Stimulated activated CD4-positive, alpha-beta T cell treated with anti-CD3 and anti-CD28 coated beads, Interleukin-15, amount 100 ng/mL, for 24 hours (primary cell): ENCODE measurements at places on chromosomes 1 and 21.

DNA sequence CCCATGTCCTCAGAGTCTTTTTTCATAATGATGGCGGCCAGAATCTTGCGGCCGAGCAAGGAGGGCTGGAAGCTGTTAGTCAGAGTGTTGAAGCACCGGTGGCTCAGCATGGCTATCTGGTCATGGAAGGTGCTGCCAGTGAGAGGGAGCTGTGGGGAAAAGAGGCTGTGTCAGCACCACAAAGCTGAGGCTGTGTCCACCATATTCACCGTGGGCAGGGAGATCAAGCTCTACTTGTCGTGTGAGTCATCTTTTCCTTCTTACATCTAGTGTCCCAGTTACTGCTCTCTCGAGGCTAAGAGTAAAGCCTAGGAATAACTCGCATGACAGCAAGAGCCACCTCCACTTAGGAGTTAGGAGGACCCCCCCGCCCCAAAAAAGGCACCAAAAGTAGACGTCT lies 18.2 kb downstream of the ADAR start:
- no peak for DNase-seq

GRCh38 chr21:41953831-41954653 lies at the start of gene C2CD2:
Gene C2CD2 (minus strand): TSS chr21:41954018. CDS start chr21:41953648, 370 bp downstream.
- peak; percentile 66 for DNase-seq

GRCh38 chr1:110308247-110308646 lies 30.9 kb upstream of the RBM15 start:
- no peak for DNase-seq

DNA sequence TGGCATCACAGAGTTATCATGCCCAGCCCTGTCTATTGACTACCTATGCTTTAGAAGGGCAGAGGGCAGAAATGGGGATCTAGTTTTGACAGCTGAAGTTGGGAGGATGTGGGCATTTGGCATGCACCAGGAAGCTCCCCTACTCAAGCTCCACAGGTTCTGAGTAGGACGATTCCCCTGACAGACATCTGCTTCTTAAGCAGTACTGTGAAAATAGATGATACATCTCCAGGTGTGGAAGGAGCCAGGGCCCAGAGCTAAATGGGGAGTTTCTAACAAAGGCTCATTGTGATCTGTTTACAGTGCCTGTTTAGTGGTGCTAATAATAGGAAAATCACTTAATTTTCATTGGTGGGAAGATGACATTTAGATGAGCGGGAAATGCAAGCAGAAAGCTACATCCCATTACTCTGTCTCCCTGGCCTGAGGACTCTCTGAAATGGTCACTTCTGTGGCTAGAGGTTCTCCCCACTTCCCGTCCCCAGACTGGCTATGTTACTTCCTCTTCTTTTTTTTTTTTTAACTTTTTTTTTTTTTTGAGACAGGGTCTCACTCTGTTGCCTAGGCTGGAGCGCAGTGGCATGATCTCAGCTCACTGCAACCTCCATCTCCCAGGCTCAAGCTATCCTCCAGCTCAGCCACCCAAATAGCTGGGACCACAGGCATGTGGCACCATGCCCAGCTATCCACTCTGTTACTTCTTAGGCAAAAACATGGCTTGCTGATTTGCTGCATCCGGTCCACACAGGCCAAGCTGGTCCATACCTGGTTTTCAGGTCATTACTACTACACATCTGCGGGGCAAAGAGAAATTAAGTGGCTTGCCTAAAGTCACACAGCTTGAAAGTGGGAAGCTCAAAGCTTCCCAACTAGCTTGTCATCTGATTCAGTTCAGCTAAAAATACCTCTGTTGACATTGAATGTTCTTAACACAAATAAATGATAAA lies 23.2 kb upstream of the CNIH3 start:
- DNase-seq, result no peak

DNA sequence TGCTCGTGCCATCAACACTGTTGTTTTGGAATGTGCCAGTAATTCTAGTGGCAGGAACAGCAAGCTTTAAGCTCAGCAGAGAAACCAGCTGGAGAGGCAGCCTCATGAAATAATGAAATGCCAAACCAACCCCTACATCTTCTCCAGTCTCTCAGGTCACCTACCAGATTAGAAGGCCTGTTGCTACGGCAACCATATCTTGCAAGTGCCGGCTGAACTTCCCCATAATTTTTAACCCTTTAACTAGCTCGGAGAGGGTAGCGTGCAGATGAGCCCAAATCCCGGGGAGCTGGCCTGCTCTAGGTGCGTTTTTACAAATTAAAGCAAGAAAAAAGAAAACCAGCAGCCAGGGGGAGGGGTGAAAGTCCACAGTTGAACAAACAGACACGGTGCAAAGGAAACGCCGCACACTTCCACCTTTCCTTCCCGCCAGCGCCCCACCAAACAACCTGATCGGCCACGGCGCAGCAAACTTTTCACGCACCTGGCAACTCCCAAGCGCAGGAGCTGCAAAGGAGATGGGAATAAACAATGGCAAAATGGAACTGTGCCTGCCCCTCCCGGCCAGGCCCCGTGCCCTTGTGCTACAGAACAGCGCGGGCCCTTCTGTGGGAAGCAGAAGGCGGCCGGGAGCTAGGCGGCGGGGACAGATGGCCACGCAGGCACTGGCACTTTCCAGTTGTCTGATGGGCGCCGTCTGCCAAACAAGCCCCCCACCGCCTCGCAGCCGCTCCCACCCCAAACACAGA lies 50.1 kb downstream of the SSBP3 start:
- DNase-seq, result peak; percentile 33

DNA sequence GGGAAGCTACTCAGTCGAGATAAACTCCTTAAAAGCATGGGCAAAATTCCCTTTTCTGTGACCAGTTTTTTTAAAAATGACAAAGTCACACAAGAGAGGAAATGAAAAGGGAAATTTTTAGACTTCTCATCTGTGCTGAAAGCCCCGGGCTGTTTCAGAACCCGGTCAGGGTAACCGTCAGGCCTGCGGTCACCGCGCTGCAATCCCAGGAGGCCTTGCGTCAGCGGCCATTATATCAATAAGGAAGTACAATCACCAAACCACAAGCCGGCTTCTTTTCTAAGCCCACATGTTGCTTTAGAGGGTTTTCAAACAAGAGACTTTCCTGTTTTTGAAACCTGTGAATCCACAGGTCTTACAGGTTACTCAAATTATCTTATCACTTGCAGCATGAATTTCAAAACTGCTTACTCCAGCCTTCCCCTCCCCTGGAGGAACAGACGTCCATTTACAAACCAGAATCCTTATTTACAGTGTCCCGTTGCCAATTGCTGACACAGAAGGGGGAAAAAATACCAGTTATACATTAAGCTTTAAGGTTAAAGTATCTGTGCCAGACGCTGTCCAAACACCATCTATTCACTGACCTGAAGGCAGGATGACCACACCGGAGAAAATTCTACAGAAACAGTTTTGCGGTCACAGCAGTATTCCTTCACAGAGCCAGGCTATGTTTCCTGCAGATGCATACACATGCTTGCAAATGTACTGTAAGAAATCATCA lies 165.3 kb downstream of the TOMM20 start:
- DNase-seq, result peak; percentile 94

DNA sequence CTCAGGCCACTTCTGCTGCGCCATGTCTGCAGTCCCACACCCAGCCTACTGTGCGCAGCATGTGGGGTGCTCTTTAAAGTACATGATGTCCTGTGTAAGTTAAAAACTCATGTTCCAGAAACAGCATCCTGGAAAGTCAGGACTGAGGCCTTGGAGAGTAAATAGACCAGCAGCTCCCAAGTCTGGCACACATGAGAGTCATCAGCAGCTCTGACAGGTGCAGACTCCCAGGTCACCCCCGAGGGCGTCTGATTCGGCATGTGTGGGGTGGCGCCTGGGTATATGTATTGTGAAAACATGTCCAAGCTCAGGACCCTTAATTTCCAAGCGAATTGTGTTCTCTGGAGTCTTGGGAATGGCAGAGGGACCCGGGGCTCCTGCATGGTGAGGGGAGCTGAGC lies 120.1 kb upstream of the RUNX3 start:
- no peak for DNase-seq

DNA sequence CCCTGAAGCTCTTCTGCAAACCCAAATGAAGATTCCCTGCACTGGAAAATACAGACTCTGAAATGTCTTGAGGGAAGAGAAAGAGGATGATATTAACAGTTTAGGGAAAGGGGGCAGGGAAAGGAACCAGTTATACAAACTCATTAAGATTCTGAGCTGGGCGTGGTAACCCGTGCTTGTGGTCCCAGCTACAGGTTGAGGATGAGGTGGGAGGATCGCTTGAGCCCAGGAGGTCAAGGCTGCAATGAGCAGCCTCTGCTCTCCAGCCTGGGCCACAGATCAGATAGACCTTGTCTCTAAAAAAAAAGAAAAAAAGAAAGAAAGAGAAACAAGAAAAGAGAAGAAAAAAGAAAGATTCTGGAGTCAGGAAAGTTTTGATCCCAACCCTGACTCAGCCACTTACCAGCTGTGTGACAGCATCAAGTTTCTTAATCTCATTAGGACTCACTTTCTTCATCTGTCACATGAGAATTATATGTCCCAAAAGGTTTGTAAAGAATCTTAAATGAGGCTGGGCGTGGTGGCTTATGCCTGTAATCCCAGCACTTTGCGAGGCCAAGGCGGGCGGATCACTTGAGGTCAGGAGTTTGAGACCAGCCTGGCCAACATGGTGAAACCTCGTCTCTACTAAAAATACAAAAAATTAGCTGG lies 53.9 kb downstream of the OPTC start:
- no peak for DNase-seq

GRCh38 chr21:14522736-14523135 lies 23.4 kb downstream of the SAMSN1 start:
- DNase-seq, result no peak

DNA sequence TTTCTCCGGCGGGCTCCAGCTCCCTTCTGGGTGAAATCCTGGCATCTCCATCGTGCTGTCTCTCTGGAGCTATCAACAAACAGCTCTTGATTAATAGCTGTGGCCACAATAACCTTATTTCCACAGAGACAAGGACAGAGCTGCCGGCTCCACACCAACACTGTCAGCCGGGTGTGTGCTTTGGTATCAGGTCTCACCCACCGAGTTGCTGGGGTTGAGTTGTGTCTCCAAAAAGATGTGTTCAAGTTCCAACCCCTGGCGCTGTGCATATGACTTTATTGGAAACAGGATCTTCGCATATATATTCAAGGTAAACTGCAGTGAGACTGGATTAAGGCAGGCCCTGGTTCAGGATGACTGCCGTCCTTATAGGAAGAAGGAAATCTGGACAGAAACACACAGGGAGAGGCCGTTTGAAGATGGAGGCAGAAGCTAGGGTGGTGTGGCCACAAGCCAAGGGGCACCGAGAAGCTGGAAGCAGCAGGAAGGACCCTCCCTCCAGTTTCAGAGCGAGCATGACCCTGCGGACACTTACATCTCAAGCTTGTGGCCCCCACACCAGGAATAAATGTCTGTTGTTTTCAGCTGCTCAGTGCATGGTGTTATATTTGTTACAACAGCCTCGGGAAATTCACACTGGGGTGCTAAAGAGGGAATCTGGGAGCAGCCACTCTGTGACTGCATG lies 88.4 kb upstream of the TMPRSS2 start:
- no peak for DNase-seq

DNA sequence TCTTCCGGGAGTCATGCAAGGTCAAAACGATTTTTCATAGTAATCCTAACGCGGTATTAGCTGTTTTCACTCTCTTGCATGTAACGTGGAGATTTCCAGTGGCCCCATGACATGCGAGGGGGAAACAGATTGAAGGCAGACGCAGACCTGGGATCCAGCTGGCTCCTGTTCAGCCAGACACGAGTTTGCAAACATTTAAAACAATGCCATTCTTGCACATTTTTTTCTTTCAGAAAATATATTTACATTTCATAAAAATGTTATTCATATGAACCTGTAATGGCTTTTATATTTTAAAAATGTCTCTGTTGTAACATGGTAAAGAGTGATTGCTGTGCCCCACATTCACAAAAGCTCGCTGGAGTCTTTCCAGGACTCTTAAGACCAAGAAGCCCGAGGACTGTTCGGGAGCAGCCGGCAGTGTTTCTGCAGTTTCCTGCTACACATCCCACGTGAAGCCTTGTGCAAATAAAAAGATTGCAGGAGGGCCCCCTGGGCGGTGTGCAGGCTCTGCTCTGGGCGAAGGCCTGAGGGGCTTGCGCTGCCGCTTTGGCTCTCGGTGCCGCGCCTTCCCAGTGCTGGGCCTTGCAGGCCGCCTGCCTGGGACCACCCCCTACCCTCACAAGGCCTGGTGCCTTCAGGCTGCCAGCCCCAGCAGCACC lies 184.9 kb downstream of the DYRK1A start:
- DNase-seq, result no peak

DNA sequence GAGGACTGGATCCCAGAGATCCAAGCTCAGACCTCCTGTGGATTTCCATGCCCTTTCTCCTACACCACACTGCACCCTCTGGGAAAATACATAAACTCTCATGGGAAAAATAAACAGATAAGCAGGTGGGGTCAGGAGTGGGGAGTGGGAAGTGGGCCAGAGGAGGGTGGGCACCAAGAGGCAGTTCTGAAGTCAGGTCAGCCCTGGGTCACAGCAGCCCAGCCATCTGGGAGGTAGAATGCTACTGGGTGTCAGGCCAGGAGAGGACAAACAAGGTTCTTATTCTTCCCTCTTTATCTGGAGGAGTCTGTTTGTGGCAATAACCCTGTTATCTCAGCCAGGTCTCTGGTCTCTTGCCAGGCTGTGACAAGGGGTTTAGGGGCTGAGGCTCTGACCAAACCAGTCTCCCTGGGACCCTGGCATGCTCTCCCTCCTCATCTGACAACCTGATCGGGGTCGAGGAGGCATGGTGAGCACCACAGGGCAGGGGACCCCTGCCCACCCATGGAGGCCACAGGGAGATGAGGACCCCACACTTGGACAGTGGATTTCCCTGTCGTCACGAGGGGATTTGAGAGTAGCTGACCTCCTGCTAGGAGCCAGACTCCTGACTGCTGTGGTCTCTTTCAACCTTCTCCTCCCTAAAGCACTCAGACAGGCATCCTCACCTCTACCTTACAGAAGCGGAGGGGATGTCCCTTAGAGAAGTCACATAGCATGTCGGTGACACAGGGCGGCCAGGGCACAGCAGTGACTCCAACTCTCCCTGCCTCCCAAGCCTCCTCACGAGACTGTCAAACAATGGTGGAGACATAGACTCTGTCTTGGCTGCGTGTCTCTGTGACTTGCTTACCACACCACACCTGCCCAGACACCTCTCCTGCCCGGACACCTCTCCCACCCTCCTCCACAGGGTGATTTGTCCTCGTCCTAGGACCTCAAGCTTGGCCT lies 51.3 kb upstream of the IFFO2 start:
- DNase-seq, result no peak

DNA sequence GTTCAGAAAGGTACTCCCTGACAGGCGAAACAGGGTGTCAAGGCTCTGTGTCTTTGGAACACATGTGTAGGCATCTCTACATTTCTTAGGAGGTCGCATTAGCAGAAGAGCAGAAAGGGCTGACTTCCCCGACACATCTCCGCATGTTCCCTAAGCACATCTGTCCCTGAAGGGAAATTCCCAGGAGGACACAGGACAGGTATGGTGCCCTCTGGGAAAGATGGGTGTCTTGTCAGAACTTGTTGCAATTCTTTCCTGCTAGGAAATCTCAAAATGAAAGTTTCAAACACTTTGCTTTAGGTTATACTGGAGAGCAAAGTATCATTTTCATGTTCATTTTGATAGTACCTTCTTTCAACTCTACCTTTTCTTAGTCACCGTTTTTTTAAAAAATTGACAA lies 2.0 kb downstream of the DSCAM start:
- DNase-seq, result no peak
